ENCODE measurements at places on chromosomes 3 and 15.

- DNase-seq: no peak
Observed at GRCh38 chr3:29514170-29514569, 233.3 kb downstream of the RBMS3 start.

- no peak for DNase-seq
Observed at GRCh38 chr15:29242456-29243242, 27.0 kb downstream of the NSMCE3 start.

- DNase-seq: no peak
Observed at GRCh38 chr3:191347228-191347627, 16.9 kb upstream of the UTS2B start.

- DNase-seq: no peak
Observed at GRCh38 chr15:24898715-24899272, 56.0 kb upstream of the SNRPN start.

- DNase-seq: no peak
Observed at GRCh38 chr3:148727231-148727630, 29.5 kb downstream of the AGTR1 start.

DNA sequence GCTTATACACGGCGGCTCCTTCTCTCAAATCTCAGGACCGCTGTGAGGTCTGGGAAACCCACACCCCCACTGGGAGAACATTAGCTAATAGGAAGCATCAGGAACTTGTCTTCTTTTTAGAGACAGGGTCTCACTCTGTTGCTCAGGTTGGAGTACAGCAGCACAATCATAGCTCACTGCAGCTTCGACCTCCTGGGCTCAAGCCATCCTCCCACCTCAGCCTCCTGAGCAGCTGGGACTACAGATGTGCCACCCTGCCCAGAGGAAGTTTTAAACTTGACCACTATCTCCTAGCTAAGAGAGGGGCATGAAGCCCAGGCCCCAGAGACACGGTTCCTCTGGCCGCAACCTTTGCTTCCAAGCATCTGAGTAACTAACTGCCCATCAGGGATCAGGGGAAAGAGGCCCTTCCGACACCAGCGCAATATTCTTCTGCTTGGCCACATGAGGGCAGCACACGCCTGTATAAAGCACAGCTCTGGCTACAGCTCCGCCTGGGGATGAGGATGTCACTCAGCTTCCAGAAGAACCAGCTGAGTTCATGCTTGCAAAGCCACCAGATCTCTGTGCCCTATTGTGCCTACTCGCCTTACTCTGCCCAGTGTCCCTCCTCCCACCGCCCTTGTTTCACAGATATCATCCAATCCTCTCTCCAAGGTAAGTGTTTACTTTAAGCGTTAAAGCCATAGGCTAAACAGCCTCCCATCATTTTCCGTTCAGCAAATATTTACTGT lies 57.6 kb upstream of the SLC6A11 start:
- no peak for DNase-seq

DNA sequence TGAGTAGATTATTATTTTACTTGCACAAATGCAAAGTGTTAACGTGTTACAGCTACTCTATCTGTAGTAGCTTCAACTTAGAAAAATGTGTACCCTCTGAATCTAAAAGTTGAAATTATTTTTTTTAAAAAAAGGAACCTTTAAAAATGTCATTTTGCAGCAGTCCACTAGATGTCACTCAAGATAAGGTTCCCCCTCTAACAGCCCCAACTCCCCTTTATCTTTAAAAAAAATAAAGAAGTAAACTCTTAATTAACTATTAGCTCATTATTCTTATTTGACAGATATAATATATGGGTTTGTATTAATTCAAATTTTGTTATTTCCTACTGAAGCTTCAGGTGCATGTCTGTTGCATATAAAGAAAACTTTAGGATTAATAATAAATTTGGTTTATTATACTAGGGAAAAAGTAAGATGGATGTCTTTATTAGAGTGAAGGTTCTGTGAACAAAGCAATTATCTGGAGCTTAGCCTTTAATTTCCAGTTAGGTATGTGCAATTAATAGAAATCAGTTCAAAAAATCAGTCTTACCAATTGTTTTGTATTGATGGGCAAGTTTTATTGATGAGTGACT lies 288.5 kb downstream of the VGLL3 start:
- no peak for DNase-seq

GRCh38 chr15:89777073-89777751 lies 1.1 kb downstream of the MESP2 start:
- no peak for DNase-seq

GRCh38 chr3:27797773-27798172 lies 75.7 kb upstream of the EOMES start:
- no peak for DNase-seq

GRCh38 chr3:158794936-158795518 lies 6.8 kb upstream of the MFSD1 start:
- DNase-seq: no peak

DNA sequence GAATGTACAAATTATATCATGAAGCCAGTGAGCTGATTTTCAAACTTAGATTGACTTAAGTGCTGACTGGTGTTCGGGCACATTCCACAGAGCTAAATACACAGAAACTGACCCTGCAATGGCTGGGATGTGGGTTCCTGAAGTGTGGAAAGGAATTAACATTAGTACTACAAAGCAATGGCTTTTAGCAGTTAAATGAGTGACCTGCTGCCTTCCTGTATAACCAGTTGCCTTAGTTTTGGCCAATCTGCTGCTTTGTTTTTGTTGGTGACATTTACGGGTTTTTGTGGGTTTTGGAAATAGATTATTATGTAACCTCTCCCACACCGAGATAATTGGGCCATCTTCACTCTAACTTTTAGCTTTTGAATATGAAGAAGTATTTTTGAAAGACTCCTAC lies 2.4 kb upstream of the SKIC8 start:
- DNase-seq: no peak

Measured in stimulated activated CD8-positive, alpha-beta memory T cell treated with anti-CD3 and anti-CD28 coated beads, Interleukin-7, amount 100 ng/mL, for 1 hour (primary cell).